IMR-90 (cell line): ENCODE measurements at places on chromosomes 3 and 15.

DNA sequence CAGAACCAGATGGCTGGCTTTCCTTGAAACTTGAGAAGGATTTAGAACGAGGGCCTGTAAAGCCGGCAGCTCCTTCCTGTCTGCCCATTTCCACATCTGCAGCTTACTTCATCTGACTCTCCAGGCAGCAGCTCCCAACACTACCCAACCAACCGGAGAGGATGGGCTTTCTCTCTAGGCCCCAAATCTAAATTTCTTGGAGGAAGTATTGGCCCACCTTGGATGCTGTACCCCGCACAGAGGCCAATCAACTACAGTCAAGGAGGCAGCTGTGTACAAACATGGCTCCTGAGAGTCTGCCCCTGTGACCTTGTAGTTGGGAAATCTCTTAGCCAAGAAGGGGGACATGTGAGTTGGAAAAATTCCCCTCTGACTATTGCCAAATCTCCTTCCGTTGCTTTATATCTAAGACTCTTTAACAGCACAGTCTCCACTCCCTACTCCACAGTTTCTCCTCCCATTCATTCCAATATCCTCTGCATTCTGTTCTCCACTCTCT, 8.0 kb upstream of the ACAP2 start:
- no peak overlapping the region for H3K4me3 ChIP-seq
- peaks cover 11% of the 10 kb centered on the region for H3K4me1 ChIP-seq
- H3K36me3 ChIP-seq = no peaks in the 10 kb centered on the region
- peak overlapping the region; percentile 74 for H3K27ac ChIP-seq
- H3K27me3 ChIP-seq = no peaks in the 10 kb centered on the region

GRCh38 chr3:147391781-147392624, 14.3 kb downstream of the ZIC4 start:
- no peaks in the 10 kb centered on the region for H3K4me1 ChIP-seq
- no peak overlapping the region for H3K27ac ChIP-seq
- no peaks in the 10 kb centered on the region for H3K36me3 ChIP-seq
- no peak for DNase-seq

- no peak overlapping the region for H3K27ac ChIP-seq
- no peak overlapping the region for H3K4me3 ChIP-seq
- no peaks in the 10 kb centered on the region for H3K36me3 ChIP-seq
Measured at GRCh38 chr3:124082343-124082742, 90.4 kb upstream of the ROPN1 start.

DNA sequence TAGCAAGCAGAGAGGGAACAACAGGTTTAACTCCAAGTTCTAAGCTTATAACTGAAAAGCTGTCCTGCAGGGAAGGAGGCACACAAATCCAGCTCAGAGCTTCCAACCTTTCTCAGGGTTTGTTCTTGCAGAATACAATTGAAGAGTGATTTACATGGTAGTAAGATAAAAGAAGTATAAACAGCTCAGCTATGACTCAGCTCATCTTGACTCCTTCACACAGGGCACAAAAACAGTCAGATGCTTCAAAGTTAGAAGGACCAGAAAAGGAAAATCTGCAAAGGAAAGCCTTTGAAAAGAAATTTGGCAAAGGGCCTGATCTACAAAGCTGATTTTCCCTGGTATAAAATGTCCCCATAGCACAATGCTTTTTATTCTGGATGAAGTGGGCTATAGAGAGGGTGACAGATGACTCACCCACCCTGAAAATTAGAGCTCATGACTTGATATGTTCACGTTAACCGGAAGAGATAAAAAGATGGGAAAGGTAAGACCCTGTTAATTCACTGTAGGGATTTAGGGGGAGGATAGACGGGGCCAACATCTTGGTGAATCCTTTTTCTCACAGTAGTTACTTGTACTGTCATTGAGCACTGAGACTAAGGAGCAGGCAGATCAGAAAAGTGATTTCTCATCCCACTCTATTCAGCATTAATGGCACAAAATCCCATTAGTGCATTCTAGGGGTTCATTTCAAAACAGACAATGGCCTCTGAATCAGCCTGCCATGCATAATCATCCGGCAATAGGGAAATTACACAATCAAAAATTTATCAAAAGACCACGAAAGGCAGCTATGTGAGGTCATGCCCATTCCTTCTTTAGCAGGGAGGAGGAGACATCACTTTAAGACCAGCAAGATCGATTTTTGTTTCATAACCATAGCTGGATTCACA, 143.5 kb downstream of the GAP43 start:
- H3K27me3 ChIP-seq = no peaks in the 10 kb centered on the region
- no peak overlapping the region for H3K4me3 ChIP-seq
- peak; percentile 81 for DNase-seq
- H3K27ac ChIP-seq = no peak overlapping the region
- H3K4me1 ChIP-seq = peaks cover 8% of the 10 kb centered on the region

DNA sequence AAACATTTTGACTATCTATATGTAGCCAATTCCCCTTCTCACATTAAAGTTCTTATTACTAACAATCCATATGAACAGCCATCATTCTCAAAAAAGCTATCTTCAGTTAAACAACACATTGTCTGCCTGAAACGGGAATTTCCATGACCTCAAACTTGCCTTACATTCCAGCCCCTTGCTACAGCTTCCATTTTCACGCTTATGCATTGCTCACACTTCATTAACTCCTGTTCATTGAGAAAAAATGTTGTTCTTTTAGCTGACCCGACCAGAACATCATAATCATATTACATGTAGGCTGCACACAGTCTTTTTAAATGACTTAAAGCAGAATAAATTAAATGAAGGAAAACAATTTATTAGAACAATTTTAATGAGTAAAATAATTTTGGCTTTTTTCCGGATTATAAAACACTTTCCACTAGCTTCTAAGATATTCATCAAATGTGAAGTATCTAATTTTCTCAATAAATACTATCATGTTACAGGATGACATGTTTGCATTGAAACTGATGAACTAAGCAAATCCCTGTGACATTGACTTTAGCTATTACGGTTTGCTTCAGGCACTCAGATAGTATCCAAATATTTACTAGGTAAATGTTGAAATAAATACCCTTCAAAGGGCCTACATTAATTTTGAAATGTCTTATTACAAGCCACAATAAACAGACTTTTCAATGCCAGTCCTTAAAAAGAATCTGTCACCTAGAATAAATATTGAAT, 49.9 kb downstream of the P3H2 start:
- H3K27me3 ChIP-seq = no peaks in the 10 kb centered on the region
- H3K4me1 ChIP-seq = peaks cover 9% of the 10 kb centered on the region
- no peaks in the 10 kb centered on the region; the same call in 1 of the 2 replicates for H3K36me3 ChIP-seq
- DNase-seq = peak; percentile 66
- no peak overlapping the region for H3K4me3 ChIP-seq

GRCh38 chr3:69296995-69297394, 88.9 kb downstream of the FRMD4B start:
- DNase-seq = no peak
- no peaks in the 10 kb centered on the region for H3K4me1 ChIP-seq
- no peaks in the 10 kb centered on the region for H3K36me3 ChIP-seq
- no peak overlapping the region for H3K27ac ChIP-seq

GRCh38 chr3:12506201-12506709, 22.0 kb downstream of the TSEN2 start:
- no peak overlapping the region for H3K27ac ChIP-seq
- no peak for DNase-seq
- peaks cover 14% of the 10 kb centered on the region for H3K4me1 ChIP-seq
- no peak overlapping the region for H3K4me3 ChIP-seq
- H3K27me3 ChIP-seq = no peaks in the 10 kb centered on the region

- no peak overlapping the region for H3K4me3 ChIP-seq
- DNase-seq = no peak
- no peak overlapping the region for H3K27ac ChIP-seq
- no peaks in the 10 kb centered on the region for H3K36me3 ChIP-seq
- H3K4me1 ChIP-seq = peaks cover 3% of the 10 kb centered on the region; the same call in 1 of the 2 replicates
Measured at GRCh38 chr3:183375787-183376186, 52.6 kb downstream of the MCF2L2 start.

DNA sequence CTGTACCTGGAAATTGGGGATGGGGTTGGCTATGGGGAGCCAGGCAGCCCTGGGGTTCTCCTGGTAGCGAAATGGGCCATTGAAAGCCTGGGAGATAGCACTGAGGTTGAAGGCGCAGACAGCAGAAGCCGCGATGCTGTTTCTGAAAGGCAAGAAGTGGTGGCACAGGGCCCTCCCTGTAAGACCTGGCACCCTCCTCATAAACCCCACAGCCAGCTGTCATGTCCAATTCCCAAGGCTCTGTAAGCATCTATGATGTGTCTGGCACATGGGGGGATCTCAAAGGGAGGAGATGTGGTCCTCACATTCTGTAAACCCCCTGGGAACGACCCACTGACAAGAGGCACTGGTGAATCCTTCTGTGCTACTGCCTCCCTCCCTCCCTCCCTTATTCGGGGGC, 104.0 kb downstream of the SEMA5B start:
- no peak for DNase-seq
- H3K27ac ChIP-seq = no peak overlapping the region
- H3K27me3 ChIP-seq = peaks cover 60% of the 10 kb centered on the region
- no peak overlapping the region for H3K4me3 ChIP-seq

DNA sequence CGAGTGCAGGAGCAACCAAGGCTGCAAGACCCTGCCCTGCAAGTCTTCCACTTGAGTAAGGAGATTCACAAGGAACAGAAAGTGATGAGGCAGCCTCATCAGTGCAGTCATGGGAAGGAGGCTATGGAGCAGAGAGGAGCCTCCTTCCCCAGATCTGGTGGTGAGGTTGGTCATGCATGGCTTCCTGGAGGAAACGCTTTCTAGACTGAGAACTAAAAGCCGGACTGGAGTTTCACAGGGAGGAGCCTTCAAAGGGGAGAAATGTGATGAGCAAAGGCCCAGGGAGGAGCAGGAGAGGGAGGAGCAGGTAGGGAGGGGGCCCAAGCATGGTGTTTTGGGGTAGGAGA, 139.9 kb downstream of the SRGAP3 start:
- H3K27ac ChIP-seq = no peak overlapping the region
- no peaks in the 10 kb centered on the region for H3K4me1 ChIP-seq
- no peak overlapping the region for H3K4me3 ChIP-seq
- H3K27me3 ChIP-seq = peaks cover 2% of the 10 kb centered on the region; the same call in 1 of the 2 replicates
- no peaks in the 10 kb centered on the region for H3K36me3 ChIP-seq

DNA sequence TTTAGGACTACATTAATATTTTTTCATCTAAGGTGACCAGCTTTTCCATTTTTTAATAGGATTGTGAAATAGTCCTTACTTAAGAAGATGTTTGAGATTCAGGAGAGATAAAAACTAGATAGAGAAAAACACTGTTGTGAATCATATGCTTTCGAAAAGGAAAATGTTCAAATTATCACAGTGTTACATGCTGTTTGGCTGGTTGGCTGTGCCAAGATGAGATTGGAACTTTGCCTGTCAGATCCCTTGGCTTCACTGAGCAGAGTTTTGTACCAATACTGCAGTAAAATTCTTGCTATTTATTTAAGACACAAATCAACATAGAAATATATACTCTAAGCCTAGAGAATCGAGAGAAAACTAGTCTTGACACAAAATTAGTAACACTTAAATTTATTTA, 117.2 kb downstream of the OXSM start:
- no peak overlapping the region for H3K27ac ChIP-seq
- no peak for DNase-seq
- no peaks in the 10 kb centered on the region for H3K36me3 ChIP-seq
- no peaks in the 10 kb centered on the region for H3K27me3 ChIP-seq
- H3K4me1 ChIP-seq = peaks cover 2% of the 10 kb centered on the region; the same call in 1 of the 2 replicates

DNA sequence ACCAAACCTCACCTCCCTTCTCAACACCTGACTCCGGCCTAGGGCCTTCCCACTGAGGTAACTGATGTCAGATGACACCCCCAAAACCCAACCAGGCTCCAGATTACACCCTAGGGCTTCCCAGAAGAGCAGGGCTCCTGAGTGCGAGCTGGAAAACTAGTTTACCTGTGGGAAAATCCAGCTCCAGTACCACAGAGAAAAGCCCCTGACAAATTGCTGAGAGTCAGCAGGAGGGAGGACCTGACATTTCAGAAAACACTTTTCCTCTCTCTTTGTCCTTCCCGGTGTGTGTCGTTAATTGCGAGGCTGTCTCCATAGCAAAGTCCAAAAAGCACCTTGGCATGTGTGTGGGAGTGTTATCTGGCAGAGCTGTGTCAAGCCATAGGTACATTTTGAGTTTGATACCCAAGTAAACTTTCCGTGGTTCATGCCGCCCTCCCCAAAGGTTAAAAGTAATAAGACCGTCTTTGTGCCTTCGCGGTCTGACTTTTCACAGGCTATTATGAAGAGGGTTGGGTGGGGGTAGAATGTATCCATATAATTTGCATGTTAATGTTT, 79.8 kb upstream of the FNDC3B start:
- no peaks in the 10 kb centered on the region for H3K4me1 ChIP-seq
- no peaks in the 10 kb centered on the region for H3K27me3 ChIP-seq
- H3K4me3 ChIP-seq = no peak overlapping the region

GRCh38 chr3:99330281-99330680, 308.1 kb upstream of the COL8A1 start:
- no peak overlapping the region for H3K27ac ChIP-seq
- H3K4me1 ChIP-seq = peaks cover 3% of the 10 kb centered on the region; the same call in 1 of the 2 replicates
- DNase-seq = peak; percentile 34
- no peaks in the 10 kb centered on the region for H3K36me3 ChIP-seq

DNA sequence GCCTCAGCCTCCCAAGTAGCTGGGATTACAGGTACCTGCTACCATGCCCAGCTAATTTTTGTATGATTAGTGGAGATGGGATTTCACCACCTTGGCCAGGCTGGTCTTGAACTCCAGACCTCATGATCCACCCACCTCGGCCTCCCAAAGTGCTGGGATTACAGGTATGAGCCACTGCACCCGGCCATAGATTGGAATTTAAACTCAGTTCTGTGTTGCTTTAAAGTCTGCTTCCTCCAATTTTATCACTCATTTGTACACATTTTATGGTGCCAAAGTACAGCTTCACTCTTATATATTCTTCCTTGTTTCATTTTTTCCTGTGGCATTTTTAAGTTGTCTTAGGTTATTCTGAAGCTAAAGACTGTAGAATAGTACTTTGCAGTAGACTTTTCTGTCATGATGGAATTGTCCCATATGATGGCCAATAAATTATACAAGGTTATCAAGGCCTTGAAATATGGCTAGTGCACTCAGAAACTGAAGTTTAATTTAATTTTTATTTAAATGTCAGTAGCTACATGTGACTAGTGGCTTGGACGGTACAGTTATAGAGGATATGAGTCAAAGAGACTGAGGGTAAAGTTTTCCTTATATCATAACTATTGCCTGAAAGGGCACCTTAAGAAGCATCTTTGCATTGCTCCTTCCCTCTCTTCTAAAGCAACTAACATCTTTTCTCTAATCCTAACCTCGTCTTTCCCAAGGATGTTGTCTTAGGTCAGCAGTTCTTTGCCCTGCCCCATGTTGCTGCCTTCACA, 28.1 kb downstream of the ATP11B start:
- no peak for DNase-seq
- H3K27me3 ChIP-seq = no peaks in the 10 kb centered on the region
- peaks cover 3% of the 10 kb centered on the region; the same call in 1 of the 2 replicates for H3K36me3 ChIP-seq
- H3K27ac ChIP-seq = no peak overlapping the region

GRCh38 chr3:22453906-22454535, 703.0 kb upstream of the ZNF385D start:
- no peak for DNase-seq
- no peaks in the 10 kb centered on the region for H3K27me3 ChIP-seq
- no peaks in the 10 kb centered on the region for H3K36me3 ChIP-seq
- no peak overlapping the region for H3K27ac ChIP-seq
- no peaks in the 10 kb centered on the region for H3K4me1 ChIP-seq
- H3K4me3 ChIP-seq = no peak overlapping the region

- no peak overlapping the region for H3K27ac ChIP-seq
- no peaks in the 10 kb centered on the region for H3K36me3 ChIP-seq
- H3K4me1 ChIP-seq = no peaks in the 10 kb centered on the region
- peaks cover 49% of the 10 kb centered on the region for H3K27me3 ChIP-seq
Measured at GRCh38 chr3:181727341-181728032, 15.8 kb downstream of the SOX2 start.

- no peaks in the 10 kb centered on the region for H3K36me3 ChIP-seq
- peak; percentile 60 for DNase-seq
- peaks cover 17% of the 10 kb centered on the region for H3K4me1 ChIP-seq
- H3K4me3 ChIP-seq = no peak overlapping the region
- H3K27ac ChIP-seq = no peak overlapping the region
- H3K27me3 ChIP-seq = no peaks in the 10 kb centered on the region
Measured at GRCh38 chr15:39828374-39828931, 45.8 kb upstream of the FSIP1 start.
